ENCODE measurements at places on chromosomes 2 and 18.

GRCh38 chr2:74675090-74675489, 21.0 kb downstream of the SEMA4F start:
- DNase-seq: no peak

DNA sequence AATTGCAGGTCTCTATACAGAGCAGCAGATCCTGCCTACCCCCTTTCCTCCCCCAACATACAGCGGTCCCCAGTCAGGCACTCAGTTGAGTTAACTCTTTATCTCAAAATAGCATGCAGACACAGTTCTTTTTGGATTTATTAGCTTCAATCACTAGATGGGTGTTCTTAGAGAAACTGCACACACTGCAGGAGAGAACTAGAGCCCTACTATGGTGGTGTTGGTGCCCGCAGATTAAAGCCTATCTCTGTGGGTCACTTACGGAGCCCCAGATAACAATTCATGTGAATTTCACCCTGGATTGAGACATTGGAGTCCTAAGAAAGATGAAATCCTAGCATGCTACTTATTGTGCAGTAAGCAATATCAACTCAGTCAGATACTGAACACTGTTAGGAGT, 11.9 kb downstream of the ADD2 start:
- no peak for DNase-seq

- DNase-seq: no peak
Observed at GRCh38 chr18:51279367-51279984, 82.0 kb upstream of the MEX3C start.

DNA sequence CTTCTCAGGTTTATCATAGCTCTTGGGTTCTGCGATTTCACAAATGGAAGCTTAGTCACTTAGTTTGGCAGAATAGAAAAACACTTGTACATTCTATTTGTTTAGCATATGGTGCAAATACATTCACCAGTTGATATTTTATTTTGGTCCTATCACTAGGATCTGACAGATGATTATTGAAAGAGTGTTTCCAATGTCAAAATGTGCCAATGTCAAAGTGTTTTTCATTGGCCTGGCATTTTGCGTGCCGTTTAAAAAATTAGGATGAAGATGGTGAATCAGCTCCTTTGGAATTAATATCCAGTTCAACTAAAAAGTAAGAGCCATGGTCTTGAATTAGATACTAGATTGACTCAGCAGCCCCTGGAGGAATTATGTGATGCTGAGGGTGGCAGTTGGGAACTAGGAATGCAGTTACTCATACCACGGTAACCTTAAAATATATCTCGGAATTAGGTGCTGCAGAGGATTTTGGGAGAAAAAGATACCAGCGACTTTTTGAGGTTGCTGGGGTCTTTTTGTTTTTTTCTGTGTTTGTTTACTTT, 87.0 kb downstream of the SPHKAP start:
- DNase-seq: no peak

GRCh38 chr2:62505109-62505749, 766 bp downstream of the TMEM17 start:
- DNase-seq: no peak

- DNase-seq: no peak
Observed at GRCh38 chr18:295756-296490, 28.1 kb upstream of the THOC1 start.

DNA sequence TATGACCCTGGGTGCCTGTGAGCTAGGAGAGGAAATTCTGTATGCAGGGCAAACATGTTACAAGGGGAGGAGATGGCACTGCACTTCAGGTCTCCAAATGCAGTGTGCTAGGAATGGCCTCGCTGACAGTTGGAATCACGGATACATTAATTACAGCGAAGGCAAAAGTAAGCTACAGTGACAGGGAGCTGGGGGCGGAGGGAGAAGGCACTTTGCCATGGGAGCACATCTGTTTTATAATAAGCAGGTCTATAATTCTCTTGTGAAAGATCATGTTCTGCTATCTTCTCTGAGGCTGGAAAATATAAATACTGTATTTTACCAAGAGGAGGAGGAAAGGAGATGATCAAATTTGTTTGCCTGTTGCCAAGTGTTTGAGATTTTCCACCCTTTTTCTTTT, 56.3 kb upstream of the FZD5 start:
- no peak for DNase-seq

GRCh38 chr2:47483191-47483590, 80.2 kb downstream of the MSH2 start:
- no peak for DNase-seq

GRCh38 chr18:79790996-79791972, 6.5 kb upstream of the KCNG2 start:
- DNase-seq: no peak

- no peak for DNase-seq
Observed at GRCh38 chr18:38563396-38563980, 997.9 kb upstream of the CELF4 start.

DNA sequence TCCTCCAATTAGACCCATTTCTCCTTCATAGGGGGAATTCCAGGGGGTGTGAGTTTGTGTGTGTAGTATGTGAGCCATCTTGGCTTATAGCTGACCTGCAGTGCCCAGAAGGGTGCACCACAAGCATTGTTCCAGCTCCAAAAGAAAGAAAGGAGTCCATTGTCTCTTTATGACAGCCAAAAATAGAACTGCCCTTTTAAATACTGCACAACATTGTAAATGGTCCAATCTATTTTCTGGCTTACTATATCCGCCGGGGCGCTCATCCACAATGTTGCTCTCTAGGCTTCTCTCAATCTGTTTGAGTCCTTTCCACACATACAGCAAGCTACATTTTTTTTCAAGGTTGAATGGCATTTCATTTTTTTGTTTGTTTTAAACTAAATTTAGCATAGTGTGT, 517.5 kb downstream of the STK39 start:
- DNase-seq: no peak

DNA sequence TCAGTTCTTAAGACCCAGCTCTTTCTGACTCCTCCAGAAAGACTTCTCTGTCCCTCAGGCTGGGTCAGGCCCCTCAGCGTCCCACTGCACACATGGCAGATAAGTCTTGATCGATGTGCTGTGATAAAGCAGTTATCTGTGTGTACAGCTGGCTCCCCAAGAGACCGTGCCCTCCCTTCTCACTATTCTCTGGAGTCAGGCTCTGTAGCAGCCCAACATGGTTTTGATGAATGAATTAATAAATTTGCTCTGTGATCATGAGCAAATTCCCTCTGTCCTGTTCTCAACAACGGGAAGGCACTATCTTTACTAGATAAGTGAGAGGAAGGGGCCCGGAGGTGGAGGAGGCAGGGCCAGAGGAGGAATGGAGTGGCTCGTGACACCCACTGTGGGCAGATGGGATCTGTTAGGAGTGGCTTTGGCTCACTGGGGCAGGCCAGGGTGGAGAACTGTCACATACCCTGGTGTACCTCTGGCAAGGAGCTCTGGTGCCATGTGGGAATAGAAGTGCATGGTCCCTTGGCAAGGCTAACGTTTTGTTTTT, 48.3 kb downstream of the ZFP36L2 start:
- no peak for DNase-seq

DNA sequence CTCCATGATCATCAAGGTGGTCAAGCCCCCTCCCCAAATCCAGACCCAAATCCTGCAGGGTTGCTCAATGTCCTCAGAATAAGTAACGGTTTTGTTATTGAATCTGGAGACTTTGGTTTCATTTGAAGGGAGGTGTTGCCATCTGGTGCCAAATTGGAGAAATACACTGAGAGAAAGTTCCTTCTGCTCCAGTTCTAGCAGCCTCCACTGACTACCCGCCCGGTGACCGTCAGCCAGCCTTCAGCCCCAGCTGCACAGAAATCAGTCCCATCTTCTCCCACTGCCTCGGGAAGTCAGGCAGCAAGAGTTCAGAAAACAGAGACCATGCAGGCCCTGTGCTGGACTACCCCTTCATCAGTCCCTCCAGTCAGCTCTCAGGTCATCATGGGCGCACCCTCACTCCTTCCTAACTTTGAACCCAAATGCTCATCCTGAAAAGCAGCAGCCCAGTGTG, 38.7 kb downstream of the PKDCC start:
- DNase-seq: no peak

DNA sequence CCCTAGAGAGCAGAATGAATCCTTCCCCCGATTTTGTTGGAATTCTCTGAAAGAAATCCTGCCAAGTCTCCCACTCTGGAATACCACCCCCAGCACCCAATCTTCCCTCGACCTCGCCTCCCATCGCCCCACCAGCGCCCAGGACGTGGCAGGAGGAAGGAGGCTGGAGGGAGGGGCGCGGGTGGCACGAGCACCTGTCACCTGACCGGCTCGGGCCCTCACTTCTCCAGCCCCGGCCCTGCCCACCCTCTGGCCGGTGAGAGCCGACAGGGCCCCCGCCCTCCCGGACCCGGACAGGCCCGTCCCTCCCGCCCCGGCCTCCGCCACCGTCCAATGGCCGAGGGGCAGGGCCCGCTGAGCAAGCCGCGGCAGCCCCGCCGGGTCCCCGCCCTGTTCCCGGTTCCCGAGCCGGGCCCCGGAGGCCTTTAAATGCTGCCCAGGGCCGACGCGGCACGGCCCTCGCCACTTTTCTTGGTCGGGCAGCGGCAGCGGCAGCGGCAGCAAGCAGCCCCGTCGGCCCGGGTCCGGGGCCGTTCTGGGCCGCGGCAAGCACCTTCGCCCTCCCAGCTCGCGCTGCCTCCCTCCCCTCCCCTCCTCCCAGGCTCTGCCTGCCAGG, at the start of gene LGALSL:
Gene LGALSL (plus strand): TSS at position 393 of the 616 bp plus-strand sequence. CDS start 384 bp downstream, outside the sequence.
- no peak for DNase-seq

- DNase-seq: no peak
Observed at GRCh38 chr2:105381101-105381668, 17.7 kb downstream of the FHL2 start.

DNA sequence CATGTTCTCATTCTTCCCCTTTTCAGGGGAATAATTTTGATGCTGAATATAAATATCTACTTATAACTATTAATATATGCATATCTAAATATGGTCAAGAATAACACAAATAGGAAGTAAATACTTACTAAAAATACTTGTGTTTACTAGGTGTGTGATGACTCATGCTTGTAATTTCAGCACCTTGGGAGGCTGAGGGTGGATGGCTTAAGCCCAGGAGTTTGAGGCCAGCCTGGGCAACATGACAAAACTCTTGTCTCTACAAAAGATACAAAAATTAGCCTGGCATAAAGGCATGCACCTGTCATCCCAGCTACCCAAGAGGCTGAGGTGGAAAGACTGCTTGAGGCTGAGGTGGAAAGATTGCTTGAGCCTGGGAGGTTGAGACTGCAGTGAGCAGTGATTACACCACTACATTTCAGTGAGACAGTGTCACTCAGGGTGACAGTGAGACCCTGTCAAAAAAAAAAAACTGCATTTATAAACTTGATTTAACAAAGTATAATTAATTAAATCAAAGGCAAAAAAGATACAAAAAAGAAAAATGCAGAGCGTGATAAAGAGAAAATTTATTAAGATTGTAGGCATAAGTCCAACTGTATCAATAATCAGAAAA, 703.1 kb upstream of the VRK2 start:
- no peak for DNase-seq

DNA sequence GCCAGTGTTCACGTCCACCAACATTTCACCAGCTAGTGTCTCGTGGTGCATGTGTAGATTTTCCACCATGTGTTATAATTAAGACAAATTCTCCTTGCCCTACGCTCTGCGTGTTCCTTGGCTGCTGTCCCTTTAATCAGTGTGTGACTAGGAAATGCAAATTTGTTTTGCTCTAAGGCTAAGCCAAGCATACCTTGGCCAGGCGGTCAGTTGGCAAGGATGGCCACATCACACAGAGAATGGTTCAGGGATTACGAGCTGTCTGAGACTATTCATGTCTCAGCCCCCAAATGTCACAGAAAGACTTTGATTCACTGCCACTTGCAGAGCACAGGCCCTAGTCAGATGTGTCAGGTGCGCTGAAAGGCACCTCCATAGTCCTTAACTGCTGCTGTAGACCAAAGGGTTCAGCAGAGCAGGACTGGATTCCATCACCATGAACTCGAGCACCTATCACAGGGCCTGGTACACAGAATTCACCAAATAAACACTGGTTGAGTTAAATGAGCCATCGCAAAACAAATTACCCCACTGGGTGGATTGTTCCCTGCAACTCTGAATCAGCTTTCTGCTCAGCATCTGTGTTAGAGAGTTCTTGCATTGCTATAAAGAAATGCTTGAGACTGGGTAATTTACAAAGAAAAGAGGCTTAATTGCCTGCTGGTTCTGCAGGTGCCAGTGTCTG, 128.4 kb downstream of the CABLES1 start:
- no peak for DNase-seq

GRCh38 chr2:65599693-65600092, 167.3 kb upstream of the SPRED2 start:
- DNase-seq: no peak

- DNase-seq: no peak
Observed at GRCh38 chr2:209977386-209978239, 24.8 kb upstream of the RPE start.

GRCh38 chr2:179096090-179096489, 46.2 kb upstream of the CCDC141 start:
- no peak for DNase-seq

DNA sequence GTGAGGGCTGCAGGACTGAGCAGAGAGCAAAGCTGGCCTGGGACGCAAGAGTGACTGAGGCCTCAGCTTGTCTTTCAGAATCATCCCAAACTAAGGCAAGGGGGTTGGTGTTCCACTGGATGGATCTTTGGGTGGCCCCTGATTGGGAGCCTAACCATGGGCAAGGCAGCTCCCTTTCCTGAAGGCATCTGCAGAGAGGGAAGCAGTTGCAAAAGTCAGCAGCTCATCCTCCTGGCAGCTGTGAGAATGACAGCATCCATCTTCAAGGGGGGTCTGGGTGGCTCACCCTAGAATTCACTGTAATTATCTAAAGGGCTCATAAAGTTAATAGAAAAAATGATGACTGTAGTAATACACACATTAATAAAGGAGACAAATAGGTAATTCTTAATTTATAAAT, 46.5 kb upstream of the RAB31 start:
- DNase-seq: no peak

GRCh38 chr2:190840569-190841172, 40.0 kb upstream of the GLS start:
- no peak for DNase-seq

- DNase-seq: no peak
Observed at GRCh38 chr2:210997373-210997772, 441.0 kb downstream of the CPS1 start.

- no peak for DNase-seq
Observed at GRCh38 chr18:13397504-13398163, 179.1 kb downstream of the LDLRAD4 start.

- no peak for DNase-seq
Observed at GRCh38 chr18:1559563-1559962, 654.9 kb downstream of the ADCYAP1 start.

GRCh38 chr2:114727012-114727411, 284.6 kb downstream of the DPP10 start:
- no peak for DNase-seq

GRCh38 chr2:120568975-120569268, 166.7 kb upstream of the GLI2 start:
- no peak for DNase-seq

- DNase-seq: no peak
Observed at GRCh38 chr18:5073026-5073944, 123.8 kb downstream of the AKAIN1 start.

GRCh38 chr2:82819951-82820350, 1639.1 kb downstream of the SUCLG1 start:
- no peak for DNase-seq

GRCh38 chr2:27162151-27163121, 13.6 kb downstream of the TCF23 start:
- no peak for DNase-seq
